ENCODE measurements at places on chromosomes 12 and 14.

- H3K4me1 ChIP-seq = no peaks in the 10 kb centered on the region
- H3K4me3 ChIP-seq = no peak overlapping the region
- no peaks in the 10 kb centered on the region for H3K36me3 ChIP-seq
- H3K27ac ChIP-seq = no peak overlapping the region
- no peak for DNase-seq
- no peaks in the 10 kb centered on the region for H3K27me3 ChIP-seq
Measured at GRCh38 chr14:22448035-22448904, 140.8 kb downstream of the DAD1 start.

- H3K4me3 ChIP-seq = no peak overlapping the region
- DNase-seq = no peak
- H3K27ac ChIP-seq = no peak overlapping the region
- H3K36me3 ChIP-seq = no peaks in the 10 kb centered on the region
Measured at GRCh38 chr12:29796823-29797263, 13.1 kb upstream of the TMTC1 start.

DNA sequence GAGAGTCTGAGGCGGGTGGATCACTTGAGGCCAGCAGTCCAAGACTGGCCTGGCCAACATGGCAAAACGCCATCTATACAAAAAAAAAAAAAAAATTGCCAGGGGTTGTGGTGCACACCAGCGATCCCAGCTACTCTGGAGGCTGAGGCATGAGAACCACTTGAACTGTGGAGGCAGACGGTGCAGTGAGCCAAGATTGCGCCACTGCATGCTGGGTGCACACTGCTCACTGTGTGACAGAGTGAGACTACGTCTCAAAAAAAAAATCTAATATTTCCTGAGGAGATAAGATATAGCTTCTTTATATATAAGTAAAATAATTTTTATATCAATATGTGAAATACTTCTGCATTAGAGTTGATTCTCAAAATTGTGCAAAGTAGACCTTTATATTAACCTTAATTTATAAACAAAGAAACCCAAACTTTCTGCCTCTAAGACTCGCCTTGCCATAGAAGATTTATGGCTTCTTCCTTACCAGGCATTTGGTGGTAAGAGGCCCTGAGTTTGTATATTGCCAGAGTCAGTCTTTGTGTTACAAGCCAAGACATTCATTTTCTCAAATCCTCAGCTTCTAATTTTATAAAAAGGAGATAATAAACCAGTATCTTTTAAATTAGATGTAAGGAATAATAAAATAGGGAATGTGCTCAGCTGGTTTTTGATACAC, 1226.7 kb downstream of the FLRT2 start:
- no peaks in the 10 kb centered on the region for H3K27me3 ChIP-seq
- H3K4me1 ChIP-seq = no peaks in the 10 kb centered on the region
- H3K4me3 ChIP-seq = no peak overlapping the region
- no peaks in the 10 kb centered on the region for H3K36me3 ChIP-seq
- DNase-seq = no peak
- no peak overlapping the region for H3K27ac ChIP-seq

DNA sequence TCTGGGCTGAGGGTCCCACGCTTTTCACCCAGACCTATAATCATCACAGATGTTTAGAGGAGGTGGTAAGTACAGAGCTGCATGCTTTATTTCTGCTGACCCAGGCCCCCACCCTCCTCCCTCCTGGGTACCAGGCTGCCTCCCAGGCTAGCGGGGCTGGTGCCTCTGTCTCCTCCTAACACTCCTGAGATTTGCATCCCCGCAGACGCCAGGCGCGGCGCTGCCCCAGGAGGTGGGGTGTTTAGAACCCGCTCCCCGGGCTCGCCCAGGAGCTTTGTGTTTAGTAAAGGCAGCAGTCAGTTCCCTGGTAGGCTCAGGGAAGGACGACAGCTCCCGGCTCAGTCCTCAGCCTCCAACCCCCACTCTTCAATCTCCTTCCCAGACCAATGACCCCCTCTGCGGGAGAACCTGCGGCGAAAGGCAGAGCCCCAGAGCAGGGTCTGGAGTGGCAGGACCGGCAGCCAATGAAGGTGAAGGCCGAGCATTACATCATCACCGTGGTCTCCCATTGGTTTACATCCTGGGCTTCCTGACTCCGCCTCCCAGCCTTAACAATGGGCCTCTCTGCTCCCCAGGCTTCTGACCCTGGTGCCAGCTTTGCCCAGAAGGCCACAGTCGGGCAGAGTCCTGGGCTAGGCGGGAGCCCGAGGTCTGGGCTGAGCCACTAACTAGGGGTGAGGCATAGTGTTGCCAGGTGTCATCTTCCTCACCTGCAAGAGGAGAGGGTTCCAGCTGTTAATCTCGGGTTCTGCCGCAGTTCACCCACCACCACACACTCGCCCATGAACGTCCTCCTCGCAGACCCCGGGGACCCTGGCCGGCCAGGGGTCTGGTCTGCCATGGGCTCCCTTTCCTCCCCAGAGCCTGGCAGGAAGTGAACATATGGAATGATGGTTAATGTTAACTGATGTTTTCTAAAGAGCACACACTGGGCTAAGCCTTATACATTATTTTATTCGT, 57.5 kb downstream of the CALM1 start:
- H3K4me1 ChIP-seq = peaks cover 12% of the 10 kb centered on the region
- peaks cover 11% of the 10 kb centered on the region for H3K27me3 ChIP-seq
- H3K36me3 ChIP-seq = no peaks in the 10 kb centered on the region

DNA sequence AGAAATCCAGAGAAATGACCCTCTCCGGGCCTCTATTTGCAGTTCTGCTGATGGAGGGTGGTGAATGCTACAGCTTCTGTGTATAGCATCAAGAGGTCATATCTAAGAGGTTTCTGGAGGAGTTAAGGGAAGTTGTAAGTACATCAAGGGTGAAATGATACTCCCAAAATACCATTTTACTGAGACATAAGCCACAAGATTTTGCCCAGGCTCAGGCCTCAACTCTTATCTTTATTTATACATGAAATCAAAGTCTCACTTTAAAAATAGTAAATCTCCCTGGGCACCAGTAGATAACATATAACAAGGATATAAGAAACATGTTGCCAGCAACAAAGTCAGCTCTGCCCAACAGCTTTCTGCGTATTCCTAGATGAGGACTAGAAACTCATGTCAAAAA, 40.4 kb downstream of the NIN start:
- H3K4me1 ChIP-seq = no peaks in the 10 kb centered on the region
- no peak overlapping the region for H3K27ac ChIP-seq
- no peak for DNase-seq
- H3K4me3 ChIP-seq = no peak overlapping the region
- H3K27me3 ChIP-seq = no peaks in the 10 kb centered on the region

- no peaks in the 10 kb centered on the region for H3K4me1 ChIP-seq
- H3K4me3 ChIP-seq = no peak overlapping the region
- peaks cover 7% of the 10 kb centered on the region for H3K27me3 ChIP-seq
Measured at GRCh38 chr12:68189821-68190242, 30.3 kb upstream of the IFNG start.

GRCh38 chr14:42683707-42684106, 1077.0 kb downstream of the LRFN5 start:
- no peaks in the 10 kb centered on the region for H3K4me1 ChIP-seq
- H3K4me3 ChIP-seq = no peak overlapping the region
- no peaks in the 10 kb centered on the region for H3K27me3 ChIP-seq
- no peak overlapping the region for H3K27ac ChIP-seq
- H3K36me3 ChIP-seq = no peaks in the 10 kb centered on the region

- H3K36me3 ChIP-seq = no peaks in the 10 kb centered on the region
- DNase-seq = no peak
- H3K4me3 ChIP-seq = no peak overlapping the region
Measured at GRCh38 chr12:118908811-118909210, 72.5 kb upstream of the SRRM4 start.

- no peak overlapping the region for H3K27ac ChIP-seq
- no peaks in the 10 kb centered on the region for H3K4me1 ChIP-seq
- no peaks in the 10 kb centered on the region for H3K36me3 ChIP-seq
- no peak overlapping the region for H3K4me3 ChIP-seq
- DNase-seq = no peak
- no peaks in the 10 kb centered on the region for H3K27me3 ChIP-seq
Measured at GRCh38 chr12:127944211-127944899, 322.6 kb upstream of the TMEM132C start.

- no peak overlapping the region for H3K27ac ChIP-seq
- H3K4me1 ChIP-seq = no peaks in the 10 kb centered on the region
- no peaks in the 10 kb centered on the region for H3K27me3 ChIP-seq
- DNase-seq = no peak
- no peak overlapping the region for H3K4me3 ChIP-seq
- no peaks in the 10 kb centered on the region for H3K36me3 ChIP-seq
Measured at GRCh38 chr12:118874698-118875548, 106.4 kb upstream of the SRRM4 start.

GRCh38 chr14:24060984-24061913, 9.4 kb downstream of the CARMIL3 start:
- no peak for DNase-seq
- H3K4me3 ChIP-seq = no peak overlapping the region
- H3K36me3 ChIP-seq = no peaks in the 10 kb centered on the region
- H3K27ac ChIP-seq = no peak overlapping the region
- no peaks in the 10 kb centered on the region for H3K4me1 ChIP-seq

GRCh38 chr14:37746140-37746832, 150.9 kb downstream of the TTC6 start:
- no peak overlapping the region for H3K4me3 ChIP-seq
- H3K27ac ChIP-seq = no peak overlapping the region
- H3K27me3 ChIP-seq = no peaks in the 10 kb centered on the region
- H3K4me1 ChIP-seq = no peaks in the 10 kb centered on the region
- no peak for DNase-seq

- H3K4me3 ChIP-seq = no peak overlapping the region
- DNase-seq = no peak
- no peak overlapping the region for H3K27ac ChIP-seq
- H3K27me3 ChIP-seq = peaks cover 16% of the 10 kb centered on the region
Measured at GRCh38 chr12:2688381-2688931, 106.3 kb upstream of the FKBP4 start.

DNA sequence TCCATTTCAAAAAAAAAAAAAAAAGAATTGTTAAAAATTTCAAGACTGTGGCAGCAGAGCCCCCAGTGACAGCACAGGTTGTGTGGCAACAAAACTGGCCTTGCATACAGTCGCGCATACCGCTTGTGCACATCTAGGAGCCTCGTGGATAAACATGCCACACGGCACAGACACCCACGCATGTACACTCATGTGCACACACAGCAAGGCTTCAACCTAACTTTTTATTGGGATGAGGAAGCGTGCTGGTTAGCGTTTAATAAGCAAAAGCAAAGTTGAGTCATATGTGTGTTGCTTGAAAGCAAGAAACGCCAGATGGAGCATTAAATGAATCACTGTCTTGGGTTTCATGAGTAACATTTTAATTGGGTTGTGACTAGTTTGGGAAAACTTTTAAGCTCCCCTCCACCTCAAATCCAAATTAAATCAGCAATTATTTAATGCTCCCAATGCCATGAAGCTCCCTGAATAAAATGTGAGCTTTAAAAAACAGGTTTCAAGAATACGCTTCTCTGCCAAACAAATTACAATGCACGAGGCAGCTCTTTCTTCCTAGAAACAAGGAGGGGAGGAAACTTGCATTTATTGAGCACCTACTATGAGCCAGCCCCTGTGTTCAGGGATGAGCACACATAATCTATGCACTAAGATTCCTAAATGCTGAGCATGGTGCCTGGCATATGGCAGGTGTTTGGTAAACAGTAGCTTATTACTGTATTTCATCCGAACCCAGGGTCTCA, 35.7 kb upstream of the EML1 start:
- H3K4me1 ChIP-seq = peaks cover 63% of the 10 kb centered on the region
- H3K36me3 ChIP-seq = no peaks in the 10 kb centered on the region
- H3K4me3 ChIP-seq = no peak overlapping the region
- H3K27me3 ChIP-seq = peaks cover 5% of the 10 kb centered on the region

- no peaks in the 10 kb centered on the region for H3K36me3 ChIP-seq
- H3K27me3 ChIP-seq = no peaks in the 10 kb centered on the region
- no peak for DNase-seq
- no peaks in the 10 kb centered on the region for H3K4me1 ChIP-seq
- H3K27ac ChIP-seq = no peak overlapping the region
Measured at GRCh38 chr14:90666571-90666970, 149.7 kb downstream of the TTC7B start.

GRCh38 chr12:614411-614970, 48.8 kb downstream of the NINJ2 start:
- H3K27ac ChIP-seq = peak overlapping the region; percentile 67
- H3K4me3 ChIP-seq = no peak overlapping the region
- no peaks in the 10 kb centered on the region for H3K27me3 ChIP-seq
- no peaks in the 10 kb centered on the region for H3K36me3 ChIP-seq
- DNase-seq = no peak

- peaks cover 2% of the 10 kb centered on the region for H3K36me3 ChIP-seq
- H3K4me3 ChIP-seq = no peak overlapping the region
- no peaks in the 10 kb centered on the region for H3K27me3 ChIP-seq
- H3K27ac ChIP-seq = no peak overlapping the region
- no peaks in the 10 kb centered on the region for H3K4me1 ChIP-seq
- DNase-seq = no peak
Measured at GRCh38 chr12:102406033-102406584, 74.3 kb downstream of the IGF1 start.

DNA sequence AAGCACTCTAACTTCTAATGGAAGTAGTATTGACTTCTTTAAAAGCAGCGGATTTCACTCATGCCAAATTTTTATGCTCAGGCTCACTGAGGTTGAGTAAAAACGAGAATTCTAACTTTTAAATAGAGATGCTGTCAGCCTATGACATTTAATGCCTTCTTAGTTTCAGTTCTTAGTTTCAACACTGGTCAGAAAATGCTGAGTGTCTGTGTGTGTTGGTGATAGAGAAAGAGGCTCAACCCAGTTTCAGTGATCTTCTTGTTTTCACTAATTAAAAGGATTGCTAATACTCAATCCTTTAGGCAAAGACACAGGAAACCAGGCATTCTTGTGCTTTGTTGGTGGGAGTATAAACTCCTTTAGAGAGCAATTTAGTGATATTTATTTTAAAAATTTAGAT, 31.0 kb downstream of the PEBP1 start:
- H3K4me1 ChIP-seq = no peaks in the 10 kb centered on the region
- H3K4me3 ChIP-seq = no peak overlapping the region
- H3K36me3 ChIP-seq = peaks cover 40% of the 10 kb centered on the region
- no peaks in the 10 kb centered on the region for H3K27me3 ChIP-seq
- no peak for DNase-seq

GRCh38 chr12:123056709-123057108, 76.2 kb downstream of the ARL6IP4 start:
- H3K36me3 ChIP-seq = no peaks in the 10 kb centered on the region
- H3K4me1 ChIP-seq = peaks cover 16% of the 10 kb centered on the region
- H3K27ac ChIP-seq = no peak overlapping the region
- no peak for DNase-seq
- H3K4me3 ChIP-seq = no peak overlapping the region

DNA sequence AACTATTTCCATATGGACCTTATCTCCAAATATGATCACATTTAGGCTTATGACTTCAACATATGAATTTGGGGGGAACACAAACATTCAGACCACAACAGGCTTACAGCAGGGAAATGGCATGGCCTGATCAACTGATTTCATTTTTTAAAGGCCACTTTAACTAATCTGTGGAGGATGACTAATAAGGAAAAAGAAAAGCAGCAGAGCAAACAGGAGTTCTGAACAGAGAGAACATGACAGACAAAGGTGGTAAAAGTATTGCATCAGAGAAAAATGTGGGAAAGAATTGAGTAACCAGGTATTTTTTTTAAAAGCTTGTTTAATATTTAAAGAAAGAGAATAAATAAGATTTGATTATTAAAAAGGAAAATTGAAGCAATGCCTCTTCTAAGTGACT, 366.1 kb upstream of the TMPO start:
- H3K27ac ChIP-seq = no peak overlapping the region
- H3K36me3 ChIP-seq = no peaks in the 10 kb centered on the region
- DNase-seq = no peak
- no peak overlapping the region for H3K4me3 ChIP-seq
